Vagina (tissue), 2 donors: ENCODE measurements at places on chromosomes 5 and 9. TPM values are rescaled to one million over a fixed set of nuclear protein-coding genes. Genes with fewer than 3 reads are reported as not detected.

Gene CYLC2
- not detected for total RNA-seq

Gene QRFP
- total RNA-seq, result not detected

Gene LAMC3
- 13.3 TPM for total RNA-seq

Gene AQP7
- total RNA-seq, result 6.4 TPM

Gene SHLD3
- total RNA-seq, result 2.0 TPM

Gene TRAF1
- 6.9 TPM for total RNA-seq

Gene TNFSF8
- total RNA-seq, result 4.2 TPM

Gene CAMK2A
- total RNA-seq, result 0.49 TPM

Gene CATSPER3
- total RNA-seq, result not detected

Gene PCDHGC5
- 3.4 TPM for total RNA-seq

Gene LHX6
- 8.1 TPM for total RNA-seq

Gene GADD45G
- total RNA-seq, result 16.2 TPM

Gene ANKRD20A1
- 18.2 TPM for total RNA-seq

Gene CDKN2B
- 67.0 TPM for total RNA-seq

Gene FAM78A
- 2.5 TPM for total RNA-seq

Gene IARS1
- total RNA-seq, result 63.8 TPM
